ENCODE measurements at places on chromosomes 12 and 14. TPM values are rescaled to one million over a fixed set of nuclear protein-coding genes. Genes with fewer than 3 reads are reported as not detected.

DNA sequence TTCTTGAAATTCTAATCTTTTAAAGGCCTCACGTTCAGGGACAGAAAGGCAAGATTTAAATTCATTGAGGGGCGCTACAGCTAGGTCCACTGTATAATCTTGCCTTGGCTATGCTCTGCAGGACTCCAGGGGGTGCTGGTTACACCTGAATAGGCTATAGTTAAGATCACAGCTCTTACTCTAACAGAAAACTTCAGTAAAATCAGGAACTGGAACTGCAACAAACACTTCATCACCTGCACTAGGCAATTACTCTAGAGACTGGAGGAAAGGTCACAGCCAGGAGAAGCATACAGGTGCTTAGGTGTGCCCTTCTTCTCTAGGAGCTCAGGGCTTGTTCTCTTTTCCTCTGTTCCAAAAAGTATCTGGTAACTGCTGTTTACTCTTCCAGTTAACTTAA, 20.9 kb downstream of the SLCO1C1 start:
- no peak for DNase-seq

DNA sequence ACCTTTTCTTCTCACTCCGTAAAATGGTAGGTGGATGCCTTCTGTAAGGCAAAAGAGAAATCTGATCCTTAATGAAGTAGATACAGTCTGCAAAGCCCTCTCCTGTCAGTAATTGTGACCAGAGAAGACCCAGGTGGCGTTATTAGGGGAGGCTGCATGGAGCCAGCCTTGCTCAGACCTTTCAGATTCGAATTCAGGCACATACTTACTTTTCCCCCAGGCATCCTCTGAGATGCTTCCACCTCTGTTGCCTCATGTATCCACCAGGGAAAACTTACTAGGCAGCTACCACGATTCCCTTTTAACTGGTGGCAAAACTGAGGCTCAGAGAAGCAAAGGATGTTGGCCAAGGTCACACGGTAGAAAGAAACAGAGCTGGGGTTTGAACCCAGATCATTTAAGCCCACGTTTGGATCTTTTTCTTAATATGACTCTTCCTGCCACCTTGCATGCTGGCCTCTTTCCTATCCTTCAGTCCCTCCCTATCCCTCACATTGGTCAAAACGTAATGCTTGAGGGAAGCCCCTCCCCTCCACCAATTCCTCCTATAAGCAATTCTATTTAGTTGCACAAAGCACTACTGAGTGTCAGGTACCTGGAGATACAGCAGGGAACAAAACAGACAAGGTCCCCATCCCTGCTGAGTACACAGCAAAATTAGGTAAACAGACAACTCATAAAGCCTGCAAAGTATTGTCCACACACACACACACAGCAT, 179.4 kb downstream of the KSR2 start:
- no peak for DNase-seq

GRCh38 chr12:4849115-4849541, 60.6 kb upstream of the KCNA1 start:
- DNase-seq: no peak

DNA sequence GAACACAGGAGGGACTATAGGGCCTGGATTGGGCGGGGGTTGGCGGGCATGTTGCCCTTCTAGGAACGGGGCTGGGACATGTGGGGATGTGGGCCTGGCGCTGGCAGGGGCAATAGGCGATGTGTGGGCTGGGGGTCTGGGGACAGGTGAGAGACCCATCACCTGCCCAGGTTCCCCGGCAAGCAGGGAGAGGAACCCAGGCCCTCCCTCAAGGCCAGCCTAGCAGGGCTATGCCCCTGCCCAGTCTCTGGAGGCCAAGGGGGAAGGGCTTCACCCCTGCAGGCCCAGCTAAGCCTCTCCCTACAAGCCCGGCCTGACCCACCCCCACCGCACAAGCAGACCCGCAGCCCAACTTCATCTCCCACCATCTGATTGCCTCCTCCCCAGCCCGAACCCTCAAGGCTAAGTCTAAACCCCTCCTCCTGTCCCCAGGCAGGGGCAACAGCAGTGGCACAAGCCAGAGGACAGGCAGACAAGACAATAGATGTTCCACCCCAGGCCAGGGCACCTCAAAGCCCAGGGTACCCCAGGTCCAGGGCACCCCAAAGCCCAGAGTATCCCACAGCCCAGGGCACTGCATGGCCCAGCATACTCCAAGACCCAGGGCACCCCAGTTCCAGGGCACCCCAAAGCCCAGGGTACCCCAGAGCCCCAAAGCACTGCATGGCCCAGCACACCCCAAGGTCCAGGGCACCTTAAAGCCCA, 6.5 kb downstream of the JAG2 start:
- no peak for DNase-seq

The LMO3 gene
- not detected for total RNA-seq

DNA sequence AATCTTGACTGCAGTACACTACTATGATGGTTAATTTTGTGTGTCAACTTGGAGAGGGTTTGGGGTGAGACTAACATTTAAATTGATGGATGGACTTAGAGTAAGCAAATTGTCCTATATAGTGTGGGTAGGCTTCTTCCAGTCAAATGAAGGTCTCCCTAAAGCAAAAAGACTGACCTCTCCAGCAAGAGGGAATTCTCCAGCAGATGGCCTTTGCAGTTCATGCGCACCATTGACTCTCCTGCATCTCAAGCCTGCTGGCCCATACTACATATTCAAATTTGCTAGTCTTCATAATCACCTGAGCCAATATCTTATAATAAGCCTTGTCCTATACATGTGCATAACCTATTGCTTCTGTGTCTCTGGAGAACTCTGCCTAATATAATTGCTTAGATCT, 260.2 kb downstream of the RERGL start:
- no peak for DNase-seq

DNA sequence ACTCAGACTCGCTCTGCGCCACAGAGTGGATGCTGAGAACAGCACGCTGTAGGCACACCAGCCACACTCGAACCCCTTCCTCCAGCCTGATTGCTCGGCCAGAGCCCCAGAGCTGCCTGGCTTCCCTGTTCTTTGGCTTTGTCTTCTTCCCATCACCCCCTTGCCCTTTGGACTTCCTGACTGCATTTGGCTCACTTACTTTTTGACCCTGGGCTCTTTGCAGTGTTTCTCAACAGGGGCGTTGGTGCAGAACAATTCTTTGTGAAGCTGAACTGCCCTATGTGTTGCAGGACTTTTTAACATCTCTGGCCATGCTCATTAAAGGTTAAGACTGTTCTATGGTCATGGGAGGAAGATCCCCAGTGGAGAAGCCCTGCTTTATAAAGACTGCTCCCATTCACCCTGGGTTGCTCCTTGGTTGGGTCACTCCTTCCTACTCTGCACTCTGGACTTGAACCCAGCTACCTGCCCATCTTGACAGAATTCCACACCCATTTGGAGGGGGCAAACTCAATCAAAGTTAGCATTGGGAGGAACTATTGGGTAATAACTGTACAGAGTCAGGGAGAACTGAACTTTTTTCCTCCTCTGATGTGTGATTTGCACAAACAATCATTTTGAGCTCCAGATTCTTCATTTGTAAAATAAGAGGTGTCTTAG, 127.7 kb upstream of the PLEKHG7 start:
- DNase-seq: no peak

GRCh38 chr12:108090107-108090899, 38.8 kb upstream of the WSCD2 start:
- DNase-seq: no peak

- no peak for DNase-seq
Observed at GRCh38 chr12:46825591-46826414, at the start of gene SLC38A4. Gene SLC38A4 (minus strand): TSS chr12:46825997. CDS start chr12:46793071, 32,926 bp downstream.
